Thoracic aorta (tissue), 2 donors: ENCODE measurements at places on chromosomes 12 and 14.

GRCh38 chr12:6384499-6385436 is 806 bp downstream of the LTBR start:
- no peak for DNase-seq
- peak overlapping the region; percentile 89 for H3K4me3 ChIP-seq
- H3K36me3 ChIP-seq, result peaks cover 30% of the 10 kb centered on the region
- no peaks in the 10 kb centered on the region for H3K27me3 ChIP-seq

- H3K4me1 ChIP-seq, result peaks cover 3% of the 10 kb centered on the region
- H3K27me3 ChIP-seq, result no peaks in the 10 kb centered on the region
- DNase-seq, result no peak
- H3K36me3 ChIP-seq, result no peaks in the 10 kb centered on the region
- no peak overlapping the region for H3K27ac ChIP-seq
These were observed 78.7 kb downstream of the STXBP6 start for GRCh38 chr14:24971255-24971654.

GRCh38 chr14:99356031-99356608 is 84.1 kb upstream of the BCL11B start:
- no peaks in the 10 kb centered on the region for H3K27me3 ChIP-seq
- no peak for DNase-seq
- H3K36me3 ChIP-seq, result no peaks in the 10 kb centered on the region
- H3K4me3 ChIP-seq, result no peak overlapping the region

GRCh38 chr14:104552738-104553125 is 26.8 kb upstream of the C14orf180 start:
- H3K27me3 ChIP-seq, result no peaks in the 10 kb centered on the region
- no peaks in the 10 kb centered on the region for H3K36me3 ChIP-seq
- no peak overlapping the region for H3K27ac ChIP-seq
- DNase-seq, result no peak
- H3K4me1 ChIP-seq, result no peaks in the 10 kb centered on the region
- H3K4me3 ChIP-seq, result no peak overlapping the region

DNA sequence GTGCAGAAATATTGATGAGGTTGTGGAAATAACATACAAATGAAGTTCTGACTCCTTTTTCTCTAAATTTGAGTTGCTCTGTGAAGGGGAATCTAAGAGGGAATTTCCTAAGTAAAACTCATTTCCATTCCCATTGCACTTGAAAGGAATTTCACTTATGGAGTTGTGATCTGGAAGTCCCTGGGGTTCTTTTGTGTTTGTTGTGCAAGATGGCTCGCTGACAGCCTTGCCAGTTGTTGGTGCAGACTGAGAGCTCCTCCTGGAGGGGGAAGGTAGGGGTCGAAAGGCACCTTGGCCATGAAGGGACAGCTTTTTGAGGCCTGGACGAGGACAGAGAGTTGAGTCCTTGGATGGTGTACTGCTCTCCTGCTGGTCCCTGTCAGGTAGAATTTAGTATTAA is 72.0 kb downstream of the C12orf56 start:
- H3K36me3 ChIP-seq, result no peaks in the 10 kb centered on the region
- no peak overlapping the region for H3K4me3 ChIP-seq
- no peak for DNase-seq
- no peak overlapping the region for H3K27ac ChIP-seq

DNA sequence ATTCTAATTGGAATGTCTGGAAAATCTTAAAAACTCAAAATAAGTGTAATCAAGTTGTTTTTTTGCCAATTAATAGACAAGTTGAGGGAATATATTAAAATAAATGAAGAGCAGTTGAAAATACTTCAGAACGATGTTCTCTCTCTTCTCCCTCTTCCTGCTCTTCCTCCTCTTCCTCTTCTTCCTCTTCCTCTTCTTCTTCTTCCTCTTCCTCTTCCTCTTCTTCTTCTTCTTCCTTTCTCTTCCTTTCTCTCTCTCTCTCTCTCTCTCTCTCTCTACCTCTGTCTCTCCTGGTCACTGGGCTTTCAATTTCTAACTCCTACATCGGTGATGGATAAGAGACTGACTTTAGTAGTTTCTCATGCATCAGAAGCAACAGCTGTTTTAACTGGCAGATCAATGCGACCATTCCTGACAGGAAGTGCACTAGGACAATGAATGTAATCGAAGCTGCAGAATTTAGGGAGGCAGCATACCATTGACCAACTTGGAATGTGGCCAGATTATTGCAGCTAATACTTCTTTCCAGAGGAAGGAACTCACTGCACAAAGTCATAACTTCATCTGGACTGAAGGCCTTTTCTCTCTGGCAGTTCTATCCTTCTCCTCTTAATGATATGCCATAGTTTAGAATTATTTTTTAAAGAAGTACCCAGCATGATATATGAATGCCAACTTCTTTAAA is 13.8 kb upstream of the TMTC2 start:
- H3K4me3 ChIP-seq, result no peak overlapping the region
- no peaks in the 10 kb centered on the region for H3K36me3 ChIP-seq
- H3K27ac ChIP-seq, result no peak overlapping the region
- H3K4me1 ChIP-seq, result no peaks in the 10 kb centered on the region
- no peaks in the 10 kb centered on the region for H3K27me3 ChIP-seq

DNA sequence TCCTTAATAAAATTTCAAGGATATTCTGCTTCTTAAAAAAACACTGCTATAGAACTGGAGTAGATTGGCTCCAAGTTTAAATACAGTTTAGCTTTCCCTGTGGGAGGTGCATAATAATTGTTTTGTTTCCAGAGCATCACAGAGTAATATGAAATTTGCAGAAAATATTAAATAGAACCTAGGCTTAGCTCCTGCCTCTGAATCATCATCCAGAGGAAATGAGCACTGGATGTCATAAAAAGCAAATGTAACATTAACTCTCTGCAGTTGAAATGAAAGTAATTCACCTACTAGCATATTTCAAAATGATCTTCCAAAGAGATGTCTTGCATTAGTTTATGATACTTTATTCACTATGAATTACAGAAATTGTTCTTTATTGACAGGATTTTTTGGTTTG is 769.8 kb downstream of the C12orf50 start:
- no peak overlapping the region for H3K4me3 ChIP-seq
- H3K4me1 ChIP-seq, result no peaks in the 10 kb centered on the region
- no peaks in the 10 kb centered on the region for H3K27me3 ChIP-seq

DNA sequence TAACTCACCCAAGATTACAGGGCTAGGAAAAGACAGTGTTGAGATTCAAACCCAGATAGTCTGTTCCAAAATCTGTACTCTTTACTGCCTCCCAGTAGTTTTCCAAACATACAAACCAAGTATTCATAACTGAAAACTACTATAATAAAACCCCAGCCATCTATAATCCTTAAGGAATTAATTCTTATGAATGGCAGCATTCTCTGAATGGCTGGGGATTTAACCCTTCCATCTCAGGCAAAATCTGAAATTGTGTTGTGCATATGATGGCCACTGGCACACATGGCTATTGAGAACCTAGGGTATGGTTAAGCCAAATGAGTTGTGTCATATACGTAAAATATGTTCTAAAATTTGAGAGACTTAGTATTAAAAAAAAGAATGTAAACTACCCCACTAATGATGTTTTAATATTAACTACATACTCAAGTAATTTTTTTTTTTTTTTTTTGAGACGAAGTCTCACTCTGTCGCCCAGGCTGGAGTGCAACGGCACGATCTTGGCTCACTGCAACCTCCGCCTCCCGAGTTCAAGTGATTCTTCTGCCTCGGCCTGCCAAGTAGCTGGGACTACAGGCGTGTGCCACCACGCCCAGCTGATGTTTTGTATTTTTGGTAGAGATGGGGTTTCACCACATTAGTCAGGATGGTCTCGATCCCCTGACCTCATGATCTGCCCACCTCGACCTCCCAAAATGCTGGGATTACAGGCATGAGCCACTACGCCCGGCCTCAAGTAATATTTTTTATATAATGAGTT is 16.7 kb downstream of the PPP1R13B start:
- H3K4me1 ChIP-seq, result peaks cover 6% of the 10 kb centered on the region
- no peak overlapping the region for H3K4me3 ChIP-seq
- H3K27me3 ChIP-seq, result no peaks in the 10 kb centered on the region
- DNase-seq, result no peak

DNA sequence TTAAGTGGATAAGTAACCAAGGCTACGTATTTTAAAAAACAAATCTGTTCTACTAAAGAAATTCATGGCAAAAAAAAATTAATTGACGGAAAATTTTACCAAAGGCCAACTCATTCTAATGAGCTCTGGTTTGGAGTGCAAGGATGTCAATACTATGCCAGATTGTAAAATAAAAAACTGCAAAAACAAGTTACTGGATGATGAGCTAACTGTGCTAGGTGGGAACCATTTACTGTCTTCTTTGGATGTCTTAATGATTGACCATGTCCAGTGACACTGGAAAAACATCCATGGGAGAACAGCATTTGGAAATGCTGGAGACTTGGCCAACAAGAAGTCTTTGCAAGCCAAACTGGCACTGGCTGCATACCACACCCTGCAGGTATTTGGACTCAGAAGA is 41.6 kb downstream of the KITLG start:
- no peak for DNase-seq
- no peak overlapping the region for H3K4me3 ChIP-seq
- H3K4me1 ChIP-seq, result no peaks in the 10 kb centered on the region
- no peaks in the 10 kb centered on the region for H3K27me3 ChIP-seq

GRCh38 chr14:37091651-37092050 is 80.8 kb downstream of the SLC25A21 start:
- H3K27me3 ChIP-seq, result no peaks in the 10 kb centered on the region
- no peaks in the 10 kb centered on the region for H3K4me1 ChIP-seq
- H3K27ac ChIP-seq, result no peak overlapping the region
- no peaks in the 10 kb centered on the region for H3K36me3 ChIP-seq
- H3K4me3 ChIP-seq, result no peak overlapping the region

GRCh38 chr12:110565894-110566871 is 16.9 kb downstream of the PPTC7 start:
- no peaks in the 10 kb centered on the region for H3K27me3 ChIP-seq
- H3K4me1 ChIP-seq, result peaks cover 27% of the 10 kb centered on the region
- H3K27ac ChIP-seq, result no peak overlapping the region
- H3K36me3 ChIP-seq, result no peaks in the 10 kb centered on the region
- DNase-seq, result no peak
- H3K4me3 ChIP-seq, result no peak overlapping the region

DNA sequence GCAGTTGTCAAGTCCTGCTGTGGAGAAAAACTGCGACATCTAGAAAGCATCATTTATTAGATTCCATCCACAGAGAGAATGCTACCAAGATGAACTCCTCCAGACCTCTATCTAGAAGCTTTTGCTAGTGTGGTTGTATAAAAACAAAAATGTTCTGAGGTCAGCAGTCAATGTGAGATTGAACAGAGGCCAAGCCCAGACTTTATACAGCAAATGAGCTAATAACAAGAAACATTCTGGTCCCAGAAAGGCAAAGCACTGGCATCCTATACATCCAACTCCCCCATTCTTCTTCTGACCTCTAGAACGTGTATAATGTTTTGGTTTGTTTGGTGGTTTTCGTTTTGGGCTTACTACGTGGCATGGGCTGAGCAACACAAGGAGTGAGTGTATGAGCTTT is 26.7 kb upstream of the RIN3 start:
- H3K27ac ChIP-seq, result no peak overlapping the region
- H3K27me3 ChIP-seq, result no peaks in the 10 kb centered on the region
- H3K36me3 ChIP-seq, result no peaks in the 10 kb centered on the region
- no peak for DNase-seq

- no peaks in the 10 kb centered on the region for H3K36me3 ChIP-seq
- H3K4me1 ChIP-seq, result peaks cover 4% of the 10 kb centered on the region
- DNase-seq, result no peak
- H3K27ac ChIP-seq, result peak within 1 kb of the TSS; percentile 5
These were observed at the start of gene DCN for GRCh38 chr12:91182636-91183455. TSS of gene DCN (minus strand) at chr12:91182817. CDS start at chr12:91178552, 4,265 bp downstream.

DNA sequence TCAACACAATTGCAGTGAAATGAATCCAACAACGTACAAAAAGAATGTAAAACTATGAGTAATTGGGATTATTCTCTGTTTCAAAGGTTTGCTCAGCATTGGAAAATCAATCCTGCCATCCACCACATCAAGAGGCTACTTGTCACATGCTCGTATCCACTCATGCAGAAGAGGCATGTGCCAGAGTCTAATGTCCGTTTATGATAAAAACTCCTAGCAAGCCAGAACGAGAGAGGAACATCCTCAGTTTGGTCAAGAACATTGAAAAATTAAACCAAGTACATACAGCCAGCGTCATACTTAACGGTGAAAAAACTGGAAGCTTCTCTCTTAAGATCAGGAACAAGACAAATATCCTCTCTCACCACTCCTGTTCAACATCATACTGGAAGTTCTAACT is 563.9 kb upstream of the TMEM132C start:
- H3K27me3 ChIP-seq, result no peaks in the 10 kb centered on the region
- H3K4me3 ChIP-seq, result no peak overlapping the region
- DNase-seq, result no peak
- H3K27ac ChIP-seq, result no peak overlapping the region
- H3K36me3 ChIP-seq, result no peaks in the 10 kb centered on the region

GRCh38 chr12:81615026-81615588 is 144.0 kb downstream of the PPFIA2 start:
- H3K36me3 ChIP-seq, result no peaks in the 10 kb centered on the region
- no peak overlapping the region for H3K4me3 ChIP-seq
- no peaks in the 10 kb centered on the region for H3K27me3 ChIP-seq
- H3K27ac ChIP-seq, result no peak overlapping the region

DNA sequence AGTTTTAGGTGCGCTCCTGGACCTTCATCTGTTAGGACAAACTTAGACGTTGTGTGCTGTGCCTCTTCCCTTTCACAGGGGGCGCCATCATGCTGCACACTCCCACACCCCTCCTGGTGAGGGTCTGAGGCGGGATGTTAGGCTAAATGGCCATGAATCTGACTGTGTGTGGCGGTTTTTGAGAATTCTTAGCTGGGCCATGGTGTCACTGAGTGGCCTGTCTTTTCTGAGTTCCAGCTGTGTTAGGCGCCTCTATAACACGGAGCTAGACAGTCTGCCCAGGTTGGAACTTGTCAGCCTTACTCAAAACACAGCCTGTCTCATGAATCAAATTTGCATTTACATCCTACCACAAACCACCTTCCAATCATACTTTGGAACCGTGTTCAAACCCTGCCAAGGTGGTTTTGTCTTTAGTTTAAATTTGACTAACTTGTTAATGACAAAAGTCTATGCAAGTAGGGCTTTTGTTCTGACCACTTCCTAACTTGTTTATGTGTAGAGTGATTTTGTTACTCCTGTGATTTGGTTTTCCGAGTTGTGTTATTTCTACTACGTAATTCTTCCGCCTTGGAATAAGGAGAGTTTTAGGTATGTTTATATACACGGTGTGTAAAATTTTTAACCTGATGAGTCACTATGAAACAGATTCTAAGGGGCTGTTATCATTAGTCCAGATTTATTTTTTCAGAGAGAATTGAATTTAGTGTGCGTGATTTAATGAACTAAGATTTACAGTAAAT is 19.6 kb downstream of the ACVR1B start:
- peaks cover 5% of the 10 kb centered on the region for H3K36me3 ChIP-seq
- H3K4me1 ChIP-seq, result peaks cover 50% of the 10 kb centered on the region
- H3K27ac ChIP-seq, result no peak overlapping the region
- H3K27me3 ChIP-seq, result no peaks in the 10 kb centered on the region
- no peak overlapping the region for H3K4me3 ChIP-seq
- DNase-seq, result no peak

GRCh38 chr12:38898001-38898684 is 7.2 kb downstream of the CPNE8 start:
- DNase-seq, result no peak
- H3K4me1 ChIP-seq, result no peaks in the 10 kb centered on the region
- H3K36me3 ChIP-seq, result no peaks in the 10 kb centered on the region
- H3K27ac ChIP-seq, result no peak overlapping the region
- H3K27me3 ChIP-seq, result no peaks in the 10 kb centered on the region

- no peaks in the 10 kb centered on the region for H3K27me3 ChIP-seq
- no peak for DNase-seq
- no peak overlapping the region for H3K27ac ChIP-seq
- no peaks in the 10 kb centered on the region for H3K4me1 ChIP-seq
These were observed 237.5 kb upstream of the HMGA2 start for GRCh38 chr12:65586796-65587195.

GRCh38 chr12:59079002-59079401 is 158.7 kb upstream of the LRIG3 start:
- H3K4me1 ChIP-seq, result no peaks in the 10 kb centered on the region
- H3K4me3 ChIP-seq, result no peak overlapping the region
- no peak for DNase-seq
- no peaks in the 10 kb centered on the region for H3K27me3 ChIP-seq
